AG20443 (cell line): ENCODE measurements at places on chromosomes 5 and 9.

GRCh38 chr9:95607507-95607906, 90.7 kb upstream of the PTCH1 start:
- DNase-seq, result no peak

- no peak for DNase-seq
These were observed 219.4 kb downstream of the SPOCK1 start for GRCh38 chr5:137279521-137280231.

DNA sequence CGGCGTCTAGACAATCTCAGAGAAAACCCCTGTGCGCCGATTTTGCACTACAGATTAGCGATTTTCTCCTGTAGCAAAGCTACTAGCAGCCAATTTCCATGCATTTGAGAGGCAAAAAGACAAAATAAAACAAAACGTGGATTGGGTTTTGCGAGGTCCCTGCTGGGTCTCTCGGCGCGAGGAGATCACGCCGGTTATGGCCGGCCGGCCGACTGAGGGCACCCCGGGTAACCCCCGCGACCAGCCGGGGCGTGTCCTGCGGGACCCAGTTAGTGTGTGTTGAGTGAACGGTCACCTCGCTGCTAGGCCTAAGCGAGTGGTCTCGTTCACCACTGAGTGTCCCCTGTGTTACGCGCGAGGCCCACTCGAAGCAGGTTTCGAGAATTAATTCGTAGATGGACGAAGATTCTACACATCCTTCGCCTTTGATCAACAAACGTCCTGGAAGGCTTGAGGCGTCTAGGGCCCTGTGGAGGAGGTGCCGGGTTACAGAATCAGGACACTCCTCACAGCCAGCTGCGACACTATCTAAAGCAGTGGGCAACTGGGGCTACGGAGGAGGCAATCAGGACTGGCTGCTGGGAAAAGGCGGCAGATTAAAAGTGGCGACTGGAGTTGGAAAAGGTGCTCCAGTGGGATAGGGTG, 764 bp upstream of the VDAC1 start:
- DNase-seq, result peak; percentile 67

GRCh38 chr5:72006361-72006760, 100.9 kb upstream of the MAP1B start:
- DNase-seq, result no peak

GRCh38 chr5:160039810-160040470, 31.0 kb downstream of the TTC1 start:
- no peak for DNase-seq

DNA sequence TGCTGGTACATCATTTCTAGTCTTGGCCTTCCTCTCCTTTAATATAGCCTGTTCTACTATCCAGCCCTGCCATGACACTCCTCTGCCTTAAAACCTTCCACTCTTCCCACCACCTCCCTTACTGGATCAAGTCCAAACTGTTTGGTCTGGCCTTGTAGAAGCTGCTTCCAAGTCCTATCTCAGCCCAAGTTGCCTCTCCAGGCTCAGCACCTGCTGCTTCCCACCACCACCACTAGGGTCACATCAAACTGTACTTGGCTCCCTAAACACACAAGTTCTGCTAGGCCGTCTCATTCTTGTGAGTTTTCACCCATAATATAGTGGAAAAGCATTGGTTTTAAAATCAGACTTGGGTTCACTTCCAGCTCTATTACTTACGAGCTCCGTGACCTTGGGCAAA, 1.4 kb downstream of the NDUFA8 start:
- peak; percentile 49 for DNase-seq

- no peak for DNase-seq
These were observed 149.0 kb upstream of the PCA3 start for GRCh38 chr9:76615177-76615603.

GRCh38 chr9:87708986-87709728, 16.8 kb upstream of the CTSL start:
- no peak for DNase-seq

DNA sequence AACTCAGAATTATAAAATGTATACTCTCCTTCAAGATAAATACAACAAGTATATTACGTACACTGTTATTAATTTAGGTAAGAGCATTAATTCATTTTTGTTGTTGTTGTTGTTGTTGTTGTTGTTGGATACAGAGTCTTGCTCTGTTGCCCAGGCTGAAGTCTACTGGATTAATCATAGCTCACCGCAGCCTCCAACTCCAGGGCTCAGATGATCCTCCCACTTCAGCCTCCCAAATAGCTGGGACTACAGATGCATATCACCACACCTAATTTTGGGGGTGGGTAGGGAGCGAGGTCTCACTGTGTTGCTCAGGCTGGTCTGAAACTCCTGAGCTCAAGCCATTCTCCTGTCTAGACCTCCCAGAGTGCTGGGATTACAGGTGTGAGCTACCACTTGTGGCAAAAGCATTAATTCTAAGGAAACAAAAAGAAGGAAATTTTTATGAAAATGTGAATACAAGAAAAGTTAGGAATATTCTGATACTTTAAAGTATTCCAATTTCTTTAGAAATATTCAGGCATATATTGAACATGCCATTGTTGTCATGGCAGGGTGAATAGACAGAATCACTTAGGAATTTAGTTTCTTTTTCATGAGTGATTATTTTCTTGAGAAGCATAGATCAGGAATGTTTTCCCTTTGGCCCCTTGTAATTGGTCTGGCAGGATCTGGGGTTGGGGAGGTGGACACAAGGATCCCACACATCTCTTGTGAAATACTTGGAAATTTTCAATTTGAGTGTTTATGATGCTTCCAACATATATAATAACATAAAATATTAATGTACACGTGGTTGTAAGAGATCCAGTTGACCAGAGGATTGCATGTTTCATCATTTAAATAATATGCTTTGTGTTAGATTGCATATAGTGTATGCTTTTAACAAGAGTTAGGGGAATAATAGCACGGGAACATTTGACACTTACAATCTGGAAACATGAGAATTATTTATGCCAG, 263.6 kb downstream of the FANCC start:
- no peak for DNase-seq

- no peak for DNase-seq
These were observed 7.1 kb upstream of the PCSK1 start for GRCh38 chr5:96440185-96440538.

- no peak for DNase-seq
These were observed 17.8 kb downstream of the DMRT1 start for GRCh38 chr9:859251-859650.

- no peak for DNase-seq
These were observed 77.5 kb upstream of the PCA3 start for GRCh38 chr9:76686756-76687155.

DNA sequence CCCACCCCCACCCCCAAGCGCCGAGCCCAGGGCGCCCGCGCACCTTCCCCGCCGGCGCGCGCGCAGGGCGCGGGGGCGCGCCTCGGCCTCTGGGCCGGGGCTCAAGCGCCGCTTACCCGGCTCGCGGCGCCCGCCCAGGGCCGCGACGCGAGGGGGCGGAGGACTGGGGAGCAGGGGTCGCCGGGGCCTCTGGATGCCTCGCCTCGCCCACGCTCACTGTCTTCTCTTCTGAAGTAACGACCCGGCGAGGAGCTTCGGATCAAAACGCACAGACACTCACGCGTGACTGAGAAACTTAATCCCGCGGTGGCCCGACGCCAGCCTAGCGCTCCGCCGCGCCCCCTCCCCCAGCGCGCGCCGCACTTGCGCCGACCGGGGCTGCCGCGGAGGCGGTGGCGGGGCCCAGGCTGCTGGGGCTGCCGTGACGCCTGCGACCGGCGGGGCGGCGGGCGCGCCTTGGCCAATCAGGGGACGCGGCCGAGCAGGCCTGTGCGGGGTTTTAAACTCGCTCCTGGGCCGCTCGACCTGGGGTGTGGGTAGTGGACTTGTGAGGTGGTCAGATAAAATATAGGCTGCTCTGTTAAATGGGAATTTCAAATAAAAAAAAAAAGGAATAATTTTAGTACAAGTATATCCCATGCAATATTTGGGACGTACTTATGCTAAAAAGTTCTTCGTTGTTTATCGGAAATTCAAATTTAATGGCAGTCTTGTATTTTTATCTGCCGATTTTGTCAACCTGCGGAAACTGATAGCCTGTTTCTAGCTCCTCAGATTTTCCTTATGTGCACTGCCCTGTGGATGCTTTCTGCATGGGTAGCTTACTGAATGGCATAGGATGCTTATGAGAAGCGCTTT, at the start of gene MPDZ:
TSS of gene MPDZ (minus strand) at position 409 of the 858 bp plus-strand sequence. CDS start 29,377 bp downstream, outside the sequence.
- DNase-seq, result peak; percentile 94

DNA sequence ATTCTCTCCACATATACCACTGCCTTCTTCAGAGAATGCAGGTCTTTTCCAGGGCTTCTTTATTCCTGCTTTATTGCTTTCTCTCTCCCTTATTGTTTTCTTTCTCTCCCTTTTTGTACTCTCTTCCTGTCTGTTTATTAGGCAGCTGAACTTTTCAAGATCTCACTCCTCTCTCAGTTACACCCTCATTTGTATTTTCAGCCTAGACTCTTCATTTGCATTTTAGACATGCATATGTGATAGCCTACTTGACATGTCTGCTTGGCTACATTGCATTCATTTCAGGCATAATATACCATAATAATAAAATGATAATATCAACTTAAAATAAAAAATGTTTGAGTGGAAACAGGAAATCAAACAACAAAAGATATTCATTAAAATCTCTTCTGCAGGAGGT, 377.9 kb upstream of the TNC start:
- no peak for DNase-seq

GRCh38 chr9:1014225-1014624, 35.9 kb upstream of the DMRT2 start:
- DNase-seq, result no peak

- no peak for DNase-seq
These were observed 581.4 kb upstream of the PTGER4 start for GRCh38 chr5:40098313-40098712.

DNA sequence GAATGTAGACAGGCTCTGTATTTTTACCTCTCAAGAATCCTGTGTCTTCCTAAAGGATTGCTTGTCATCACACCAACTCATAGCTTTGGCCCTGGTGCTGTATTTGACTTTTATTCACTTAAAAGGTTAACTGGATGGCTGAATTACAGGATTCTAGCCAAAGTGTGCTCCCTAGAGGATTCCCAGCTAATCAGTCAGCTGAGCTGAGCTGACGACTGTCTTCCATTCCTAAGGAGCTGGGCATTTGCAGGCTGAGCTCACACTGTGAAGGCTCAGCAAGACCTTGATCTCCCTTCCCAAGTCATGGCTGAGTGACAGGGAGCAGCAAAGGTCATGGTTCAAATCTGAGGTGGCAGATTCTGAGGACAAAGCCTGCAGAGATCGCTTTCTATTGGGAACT, 59.0 kb upstream of the PALM2AKAP2 start:
- no peak for DNase-seq

DNA sequence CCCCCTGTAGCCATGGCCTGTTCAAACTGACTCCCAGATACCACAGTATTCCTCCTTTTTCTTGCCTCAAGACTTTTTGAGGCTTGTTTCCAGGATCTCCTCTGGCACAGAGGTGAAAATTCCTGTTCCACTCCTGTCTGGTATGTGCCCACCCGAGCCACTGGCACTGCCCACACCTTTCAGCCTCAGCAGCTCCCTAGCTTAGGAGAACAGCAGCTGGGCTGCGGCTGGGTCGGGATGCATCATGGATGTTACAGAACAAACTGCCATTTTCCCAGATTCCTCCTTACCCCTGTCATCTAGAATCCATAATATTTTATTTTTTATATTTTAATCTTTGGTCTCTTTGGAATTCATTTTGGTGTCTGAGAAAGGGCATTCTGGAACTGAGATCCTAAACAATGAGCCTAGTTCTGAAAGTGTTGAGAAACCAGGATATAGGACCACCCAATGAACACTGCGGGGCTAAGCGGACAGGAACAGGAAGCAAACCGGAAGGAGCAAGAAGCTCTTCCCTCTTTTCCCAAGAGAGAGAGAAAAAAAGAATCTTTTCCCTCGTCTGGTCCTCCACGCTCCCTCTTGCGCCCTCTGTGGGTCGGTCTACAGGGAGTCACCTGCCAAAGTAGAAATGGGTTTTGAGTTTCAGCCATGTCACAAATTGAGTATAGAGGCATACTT, 12.5 kb downstream of the OR2S2 start:
- DNase-seq, result peak; percentile 90

DNA sequence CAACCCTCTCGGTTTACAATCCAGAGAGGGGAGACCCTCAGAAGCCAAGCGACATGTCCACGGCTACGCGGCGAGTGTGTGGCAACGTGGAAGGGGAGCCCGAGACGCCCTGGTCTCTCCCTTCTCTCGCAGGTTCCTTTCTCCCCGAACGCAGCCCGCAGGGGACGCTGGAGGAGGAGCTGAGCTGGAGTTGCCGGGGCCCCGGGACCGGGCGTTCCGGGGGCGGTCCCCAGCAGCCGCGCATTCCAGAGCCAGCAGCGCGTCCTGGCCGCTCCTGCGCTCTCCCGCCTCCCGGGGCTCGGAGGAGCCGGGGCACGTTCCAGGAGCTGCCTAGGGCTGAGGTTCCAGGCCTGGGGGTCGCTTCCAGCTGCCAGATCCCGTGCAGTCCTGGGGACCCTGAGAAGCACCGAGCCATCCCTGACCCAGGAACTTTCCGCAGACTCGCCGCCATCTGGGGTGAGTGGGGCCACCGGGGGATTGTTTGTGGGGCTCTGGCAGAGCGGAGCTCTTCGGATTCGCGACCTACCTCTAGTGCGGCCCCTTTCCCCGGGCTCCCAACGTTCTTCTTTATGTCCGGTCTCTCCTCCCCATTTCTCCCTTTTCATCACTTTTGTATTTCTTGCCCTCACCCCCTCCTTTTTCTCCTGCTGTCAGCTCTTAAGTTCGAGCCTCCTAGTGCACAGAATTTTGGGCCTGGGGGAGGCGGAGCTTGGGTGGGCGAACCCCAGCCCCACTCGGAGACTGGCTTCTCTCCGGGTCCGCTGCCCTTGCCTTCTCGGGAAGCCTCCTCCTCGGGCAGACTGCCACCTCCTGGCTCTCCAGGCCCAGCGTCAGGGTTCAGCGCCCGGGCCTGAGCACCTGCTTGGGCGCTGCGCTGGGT, at the start of gene SMIM3:
TSS of gene SMIM3 (plus strand) at position 241 of the 880 bp plus-strand sequence. CDS start 16,684 bp downstream, outside the sequence.
- peak; percentile 90 for DNase-seq

DNA sequence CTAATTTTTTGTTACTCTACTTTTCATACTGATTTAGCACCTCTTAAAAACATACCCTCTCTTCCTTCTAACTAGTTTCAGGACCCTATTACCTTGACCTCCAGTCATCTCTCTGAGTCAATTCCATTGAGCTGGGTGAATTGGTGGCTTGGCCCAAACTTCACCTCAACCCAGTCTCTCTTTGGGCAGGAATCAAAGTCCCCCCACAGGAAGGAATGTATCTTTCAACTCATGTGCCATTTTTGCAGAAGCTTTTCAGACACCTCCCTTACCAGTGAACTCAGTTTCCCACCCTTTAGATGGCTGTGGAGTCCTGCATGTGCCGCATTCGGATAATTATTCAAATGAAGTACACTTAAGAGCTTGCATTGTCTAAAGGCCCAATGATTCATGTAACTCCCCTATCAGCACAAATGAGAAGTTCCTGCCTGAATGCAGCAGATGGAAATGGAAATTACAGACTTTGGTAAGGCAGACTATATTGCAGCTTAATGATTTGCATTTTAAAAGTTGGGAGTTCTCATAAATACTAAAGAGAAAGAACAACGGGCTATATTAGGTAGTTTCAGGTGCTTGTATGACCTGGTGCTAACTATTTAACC, 693.5 kb downstream of the PTPRD start:
- no peak for DNase-seq
